Colonic mucosa (tissue), 4 donors: ENCODE measurements at places on chromosomes 6 and 20. TPM values are rescaled to one million over a fixed set of nuclear protein-coding genes. Genes with fewer than 3 reads are reported as not detected.
A peak's percentile ranks its signal among the peaks of the same experiment; 100 is the strongest.

- DNase-seq = no peak
Measured at GRCh38 chr6:158040051-158040803, 58.6 kb downstream of the SYNJ2 start.

GRCh38 chr6:130115036-130115435, 96.7 kb downstream of the L3MBTL3 start:
- DNase-seq = no peak

GRCh38 chr20:59221707-59222252, 58.2 kb downstream of the ZNF831 start:
- DNase-seq = no peak

DNA sequence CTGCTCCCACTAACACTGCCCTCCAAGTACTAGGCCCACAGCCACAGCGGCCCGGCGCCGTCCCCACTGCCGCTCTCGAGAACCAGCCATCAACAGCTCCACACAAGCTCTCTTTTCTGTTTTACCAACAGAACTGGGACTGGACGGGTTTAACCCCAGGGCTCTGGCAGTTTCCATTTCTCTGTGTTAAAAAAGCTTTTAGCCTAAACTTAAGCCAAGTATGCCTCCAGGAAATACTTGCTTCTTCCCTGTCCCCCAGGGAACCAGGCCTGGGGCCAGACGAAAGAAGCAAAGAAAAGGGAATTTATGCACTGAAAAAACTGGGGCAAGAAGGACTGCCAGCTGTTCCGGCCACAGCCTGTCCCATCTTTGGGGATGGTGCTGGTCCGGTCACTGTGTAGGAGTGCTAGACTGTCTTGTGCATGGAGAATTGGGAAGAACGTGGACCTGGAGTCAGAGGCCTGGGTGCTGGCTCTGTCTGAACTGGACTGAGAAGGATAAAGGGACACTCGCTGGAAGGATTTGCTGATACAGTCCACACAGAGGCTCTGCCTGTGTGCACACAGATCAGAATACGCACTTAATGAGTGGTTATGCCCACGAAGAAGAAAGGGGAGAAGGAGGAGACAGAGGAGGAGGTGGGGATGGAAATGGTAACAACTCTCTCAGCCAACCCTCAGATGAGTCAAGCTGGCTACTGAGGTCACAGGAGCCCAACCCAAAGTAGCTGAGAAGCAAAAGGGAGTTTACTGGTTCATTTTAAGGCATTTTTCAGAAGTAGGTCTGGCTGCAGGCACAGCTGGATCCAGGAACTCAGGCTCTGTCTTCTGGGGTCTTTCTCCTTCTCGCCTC, 254.4 kb upstream of the PMEPA1 start:
- no peak for DNase-seq

DNA sequence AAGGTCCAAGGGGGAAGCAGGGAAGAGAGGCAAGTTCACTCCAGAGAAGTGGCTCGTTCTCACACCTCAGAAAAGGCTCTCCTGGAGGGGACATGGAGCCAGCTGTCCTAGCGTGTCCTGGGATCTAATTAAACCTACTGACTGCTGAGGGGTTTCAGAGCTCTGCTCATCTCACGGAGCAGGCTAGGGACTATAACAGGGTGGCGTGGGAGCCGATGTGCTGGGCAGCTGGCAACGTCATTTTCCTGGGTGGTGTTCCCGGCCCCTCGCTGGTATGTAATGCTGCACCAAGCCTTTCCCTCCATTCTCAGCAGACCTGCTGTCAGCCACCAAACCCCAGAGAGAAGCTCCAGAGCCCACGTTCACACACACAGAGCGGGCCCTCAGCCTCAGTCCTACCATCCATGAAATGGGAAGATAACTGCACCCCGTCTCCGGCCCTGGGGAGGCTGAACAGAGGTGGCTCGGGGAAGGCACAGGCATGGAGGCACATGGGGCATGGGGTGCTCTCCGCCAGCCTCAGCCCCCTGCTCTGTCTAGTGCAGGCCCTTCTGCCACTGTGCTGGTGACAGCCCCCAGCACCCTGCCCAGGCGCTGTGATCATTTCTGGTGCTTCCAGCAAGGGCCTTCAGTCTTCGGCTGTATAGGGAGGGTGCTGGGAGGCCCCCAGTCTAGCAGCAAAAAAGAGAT, 1.9 kb downstream of the CST7 start:
- DNase-seq = peak; percentile 16

GRCh38 chr6:6169141-6169540, 151.3 kb downstream of the F13A1 start:
- DNase-seq = no peak

DNA sequence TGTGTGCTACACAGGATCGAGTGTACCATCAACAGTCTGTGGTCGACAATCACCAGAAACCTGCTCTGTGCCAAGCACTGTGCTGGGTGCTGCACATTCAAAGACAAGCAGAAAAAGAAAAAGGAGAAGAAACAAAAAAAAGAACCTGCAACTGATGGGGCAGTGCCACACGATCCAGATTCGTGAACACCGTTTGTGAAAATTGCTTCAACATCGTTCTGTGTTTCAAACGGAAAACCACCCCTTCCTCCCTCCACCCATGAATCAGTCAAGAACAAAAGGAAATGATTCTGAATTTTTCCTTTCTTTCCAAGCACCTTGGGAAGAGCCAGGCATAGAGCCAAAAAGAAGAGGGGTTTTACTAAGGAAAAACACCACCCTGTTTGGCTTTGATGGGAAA, 129.2 kb upstream of the ARID1B start:
- DNase-seq = no peak

GRCh38 chr20:19253916-19254820, 41.7 kb downstream of the SLC24A3 start:
- no peak for DNase-seq

- no peak for DNase-seq
Measured at GRCh38 chr20:5864873-5865587, 85.3 kb downstream of the TRMT6 start.

DNA sequence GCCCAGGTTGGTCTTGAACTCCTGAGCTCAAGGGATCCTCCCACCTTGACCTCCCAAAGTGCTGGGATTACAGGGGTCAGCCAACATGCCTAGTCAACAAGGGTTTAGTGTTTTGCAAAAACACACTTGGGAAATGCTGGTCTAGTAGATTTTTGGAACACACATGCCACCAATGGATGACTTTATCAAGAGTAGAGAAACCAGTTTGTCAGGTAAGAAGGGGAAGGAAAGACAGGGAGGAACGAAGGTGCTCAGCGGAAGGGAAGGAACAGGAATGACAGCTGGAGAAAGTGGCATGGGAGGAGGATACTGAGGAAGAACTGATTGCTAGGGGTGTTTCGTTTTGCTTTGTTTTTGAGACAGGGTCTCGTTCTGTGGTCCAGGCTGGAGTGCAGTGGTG, 15.6 kb upstream of the SEC63 start:
- no peak for DNase-seq

DNA sequence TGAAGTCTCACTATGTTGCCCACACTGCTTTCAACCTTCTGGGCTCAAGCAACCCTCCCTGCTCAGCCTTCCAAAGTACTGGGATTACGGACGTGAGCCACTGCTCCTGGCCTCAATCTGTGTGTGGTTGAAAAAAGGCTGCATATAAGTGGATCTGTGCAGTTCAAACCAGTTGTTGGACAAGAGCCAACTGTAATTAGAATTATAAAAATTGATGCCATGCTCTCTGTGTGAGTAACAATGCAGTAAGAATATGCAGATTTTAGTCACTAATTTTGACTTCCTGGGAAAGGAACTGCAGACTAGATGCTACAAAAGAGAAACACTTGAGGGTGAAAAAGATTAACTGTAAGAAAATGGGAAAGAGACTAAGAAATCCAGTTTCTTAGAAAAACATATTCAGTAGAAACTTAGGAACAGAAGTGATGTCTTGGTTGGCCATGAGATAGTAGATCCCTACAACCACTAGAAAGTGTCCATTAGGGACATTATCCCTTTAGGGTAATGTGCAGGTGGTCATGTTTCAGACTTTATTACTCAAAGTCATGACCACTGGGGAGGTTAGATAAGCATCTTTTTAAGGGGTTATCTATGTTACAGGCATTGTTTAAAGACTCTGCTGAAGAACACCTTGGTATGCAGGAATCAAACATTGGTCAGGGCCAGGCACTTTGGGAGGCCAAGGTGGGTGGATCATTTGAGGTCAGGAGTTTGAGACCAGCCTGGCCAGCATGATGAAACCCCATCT, 26.3 kb downstream of the ITCH start:
- no peak for DNase-seq

DNA sequence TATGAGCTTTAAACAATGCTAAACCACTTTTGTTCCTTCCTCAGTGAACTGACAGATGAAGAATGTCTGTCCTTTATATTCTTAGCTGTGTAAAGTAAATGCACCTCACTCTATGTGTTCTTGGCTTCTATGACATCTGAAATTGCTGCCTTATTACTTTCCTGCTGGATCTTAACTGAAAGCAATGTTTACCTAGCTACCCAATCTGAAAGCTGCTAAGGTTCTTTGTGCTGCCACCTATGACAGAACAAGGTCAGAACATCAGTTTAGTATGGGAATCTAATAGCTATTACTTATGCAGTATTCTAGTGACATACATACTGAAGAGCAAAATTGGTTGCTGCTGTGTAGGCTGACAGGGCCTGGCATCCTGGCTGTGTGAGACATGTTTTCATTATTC, 444.1 kb downstream of the KHDRBS2 start:
- no peak for DNase-seq

- DNase-seq = no peak
Measured at GRCh38 chr6:128925765-128926164, 42.8 kb downstream of the LAMA2 start.

- no peak for DNase-seq
Measured at GRCh38 chr6:5246141-5247097, 14.3 kb downstream of the LYRM4 start.

- DNase-seq = peak; percentile 98
Measured at GRCh38 chr20:45910670-45911485, 1.1 kb downstream of the PLTP start.

- DNase-seq = no peak
Measured at GRCh38 chr6:134665029-134665723, 284.7 kb downstream of the ALDH8A1 start.

DNA sequence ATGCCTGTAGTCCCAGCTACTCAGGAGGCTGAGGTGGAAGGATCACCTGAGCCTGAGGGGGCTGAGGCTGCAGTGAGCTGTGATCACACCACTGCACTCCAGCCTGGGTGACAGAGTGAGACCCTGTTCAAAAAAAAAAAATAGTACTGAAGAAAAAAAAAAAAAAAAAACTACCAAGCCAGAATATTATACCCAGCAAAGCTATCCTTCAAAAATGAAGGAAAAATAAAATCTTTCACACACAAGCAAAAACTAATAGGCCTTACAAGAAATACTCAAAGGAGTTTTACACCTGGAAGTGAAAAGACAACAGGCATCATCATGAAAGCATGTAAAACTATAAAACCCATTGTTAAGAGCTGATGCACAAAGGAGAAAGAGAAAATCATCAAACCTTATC, 37.5 kb upstream of the SRSF6 start:
- DNase-seq = no peak

GRCh38 chr6:105791583-105792318, 294.4 kb upstream of the PRDM1 start:
- no peak for DNase-seq

DNA sequence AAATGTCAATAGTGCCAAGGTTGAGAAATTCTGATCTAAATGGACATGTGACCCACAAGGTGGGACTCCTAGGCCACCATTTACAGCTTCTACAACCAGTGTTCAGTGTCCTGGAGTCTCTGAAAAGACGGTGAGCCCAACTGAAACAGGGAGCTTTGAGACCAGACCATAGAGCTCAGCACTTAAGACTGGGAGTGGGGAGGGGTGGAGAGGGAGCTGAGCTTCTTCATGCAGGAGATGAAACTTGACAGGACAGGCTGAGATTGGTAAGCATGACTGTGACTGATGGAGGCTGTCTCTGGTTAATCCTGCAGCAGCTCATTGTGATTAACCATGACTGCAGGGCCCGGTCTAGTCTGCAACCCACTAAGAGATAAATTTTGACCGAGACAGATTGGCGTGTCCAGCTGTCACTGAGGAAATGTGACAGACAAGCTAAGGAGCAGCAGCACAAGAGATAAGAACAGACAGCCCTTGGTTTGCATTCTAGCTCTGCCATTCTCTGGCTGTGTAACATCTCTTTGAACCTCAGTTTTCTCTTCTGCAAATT, 1.4 kb upstream of the AAR2 start:
- no peak for DNase-seq

DNA sequence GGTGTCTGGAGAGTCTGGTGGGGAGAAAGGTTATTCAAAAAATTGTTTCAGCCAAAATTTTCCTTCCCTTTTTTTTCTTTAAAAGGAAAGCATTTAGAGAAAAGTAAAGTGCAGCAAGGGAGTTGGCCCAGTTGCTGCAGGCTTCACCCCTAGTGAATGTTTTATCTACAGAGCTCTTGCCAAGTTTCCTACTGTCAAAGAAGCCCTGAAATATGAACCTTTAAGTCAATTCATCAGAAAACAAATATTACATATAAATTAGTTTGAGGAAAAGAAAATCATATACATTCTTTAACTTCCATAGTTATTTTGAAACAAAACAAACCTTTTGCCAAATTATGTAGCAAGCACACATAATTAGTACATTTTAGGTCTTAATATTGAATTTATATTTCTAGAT, 25.0 kb upstream of the HMGCLL1 start:
- no peak for DNase-seq

- no peak for DNase-seq
Measured at GRCh38 chr20:51258582-51259165, 235.8 kb upstream of the KCNG1 start.

DNA sequence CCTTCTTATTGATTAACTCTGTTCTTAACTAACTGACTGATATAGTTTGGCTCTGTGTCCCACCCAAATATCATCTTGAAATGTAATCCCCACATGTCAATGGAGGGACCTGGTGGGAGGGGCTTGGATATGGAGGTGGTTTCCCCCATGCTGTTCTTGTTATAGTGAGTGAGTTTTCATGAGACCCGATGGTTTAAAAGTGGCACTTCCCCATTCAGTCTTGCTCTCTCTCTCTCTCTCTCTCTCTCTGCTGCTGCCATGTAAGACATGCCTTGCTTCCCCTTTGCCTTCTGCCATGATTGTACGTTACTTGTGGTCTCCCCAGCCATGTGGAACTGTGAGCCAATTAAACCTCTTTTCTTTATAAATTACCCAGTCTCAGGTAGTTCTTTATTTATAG, 81.8 kb upstream of the SPACA1 start:
- no peak for DNase-seq

Gene KHDRBS2
- 0.52 TPM for total RNA-seq

Gene OLIG3
- total RNA-seq = not detected

Gene ADGRF1
- 1.7 TPM for total RNA-seq

Gene NOX3
- total RNA-seq = not detected

Gene FYN
- total RNA-seq = 11.3 TPM

Gene SLC22A23
- 85.7 TPM for total RNA-seq

Gene OR12D3
- total RNA-seq = not detected

Gene ULBP1
- not detected for total RNA-seq

Gene TNNC2
- total RNA-seq = 2.9 TPM

Gene EPPIN
- not detected for total RNA-seq

Gene KIF25
- total RNA-seq = 0.21 TPM

Gene TNF
- 1.4 TPM for total RNA-seq

Gene NOTCH4
- 3.7 TPM for total RNA-seq
